EL (cell line): ENCODE measurements at places on chromosomes 5 and 9.

GRCh38 chr9:78707481-78707991 is 410.6 kb downstream of the PSAT1 start:
- DNase-seq: peak; percentile 87

DNA sequence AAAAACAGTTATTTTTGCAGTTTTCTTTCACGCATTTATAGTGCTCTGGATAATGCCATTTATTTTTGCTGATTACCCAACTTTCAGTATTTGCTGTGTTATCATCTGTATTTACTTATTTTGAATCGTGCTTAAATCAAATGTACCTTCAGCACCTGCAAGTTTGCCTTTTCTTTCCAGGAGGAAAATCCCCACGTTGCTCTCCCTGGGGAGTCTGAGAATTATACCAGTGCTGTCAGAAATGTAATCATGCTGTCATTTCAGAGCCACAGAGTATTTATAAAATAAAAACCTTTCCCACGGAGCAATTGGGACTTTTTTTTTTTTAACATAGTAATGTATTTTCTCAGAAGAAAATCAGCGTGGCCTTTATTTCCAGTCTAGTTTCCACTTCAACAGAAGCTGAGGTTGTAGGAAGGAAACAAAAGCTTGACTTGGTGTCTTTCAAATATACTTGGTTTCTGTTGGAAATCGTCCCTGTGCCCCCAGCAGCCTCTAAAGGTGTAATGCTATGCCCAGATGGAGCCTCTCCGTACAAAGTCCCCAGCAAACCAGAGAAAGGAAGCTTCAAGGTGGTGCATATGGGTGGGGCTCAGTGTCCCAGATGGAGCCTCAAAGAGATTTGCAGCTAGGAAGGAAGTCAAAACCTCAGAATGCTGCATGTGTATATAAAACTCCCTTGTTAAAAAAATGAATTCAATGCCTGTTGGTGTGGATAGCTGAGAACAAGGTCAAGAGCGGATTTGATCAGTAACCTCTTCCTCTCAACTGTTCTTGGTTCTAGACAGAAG is 2.1 kb downstream of the GPR150 start:
- no peak for DNase-seq

- DNase-seq: no peak
These were observed 13.3 kb downstream of the ZNF131 start for GRCh38 chr5:43134019-43134418.

GRCh38 chr5:58087123-58087522 is 372.8 kb downstream of the PLK2 start:
- no peak for DNase-seq

DNA sequence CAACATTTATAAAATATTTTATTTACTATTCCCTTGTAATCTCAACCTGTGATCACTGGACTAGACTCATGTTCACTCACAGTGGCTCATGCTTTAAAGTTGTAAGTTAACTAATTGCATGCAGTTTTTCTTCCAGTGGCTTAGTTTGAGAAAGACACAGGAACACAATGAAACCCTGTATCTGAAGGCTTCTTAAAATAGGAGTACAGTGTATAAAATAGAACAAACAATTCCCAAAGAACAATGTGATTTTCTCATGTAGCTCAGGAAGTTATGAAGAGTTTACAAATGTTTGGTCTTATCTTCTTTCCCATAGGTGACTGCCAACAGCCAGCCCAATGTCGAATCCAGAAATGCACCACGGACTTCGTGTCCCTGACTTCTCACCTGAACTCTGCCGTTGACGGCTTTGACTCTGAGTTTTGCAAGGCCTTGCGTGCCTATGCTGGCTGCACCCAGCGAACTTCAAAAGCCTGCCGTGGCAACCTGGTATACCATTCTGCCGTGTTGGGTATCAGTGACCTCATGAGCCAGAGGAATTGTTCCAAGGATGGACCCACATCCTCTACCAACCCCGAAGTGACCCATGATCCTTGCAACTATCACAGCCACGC is 5.9 kb downstream of the RGMB start:
- peak; percentile 15 for DNase-seq

DNA sequence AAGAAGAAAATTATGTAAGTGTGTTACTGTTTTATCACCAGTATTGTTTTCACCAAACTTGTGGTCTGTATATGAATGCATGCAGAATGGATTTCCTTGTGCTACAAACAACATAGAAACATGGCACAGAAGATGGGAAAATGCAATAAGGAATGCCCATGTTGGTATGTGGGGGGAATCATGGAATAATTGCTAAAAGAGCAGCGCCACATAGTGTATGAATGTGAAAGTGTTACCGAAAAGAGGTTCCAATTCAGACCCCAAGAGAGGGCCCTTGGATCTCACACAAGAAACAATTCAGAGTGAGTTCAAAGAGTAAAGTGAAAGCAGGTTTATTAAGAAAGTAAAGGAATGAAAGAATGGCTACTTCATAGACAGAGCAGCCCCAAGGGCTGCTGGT is 26.4 kb upstream of the TYRP1 start:
- DNase-seq: peak; percentile 11

- peak; percentile 56 for DNase-seq
These were observed 6.3 kb downstream of the SLC35D2 start for GRCh38 chr9:96376891-96377874.

DNA sequence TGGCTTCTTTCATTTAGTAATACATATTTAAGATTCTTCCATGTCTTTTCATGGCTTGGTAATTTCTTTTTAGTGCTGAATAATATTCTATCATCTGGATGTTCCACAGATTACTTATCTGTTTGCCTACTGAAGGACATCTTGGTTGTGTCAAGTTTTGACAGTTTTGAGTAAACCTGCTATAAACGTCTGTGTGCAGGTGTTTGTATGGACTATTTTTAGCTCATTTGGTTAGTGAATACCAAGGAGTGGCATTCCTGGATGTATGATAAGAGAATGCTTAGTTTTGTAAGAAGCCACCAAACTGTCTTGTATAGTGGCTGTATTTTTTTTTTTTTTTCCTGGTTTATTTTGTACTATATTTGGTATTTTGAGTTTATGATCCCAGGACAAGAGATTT is 38.4 kb downstream of the PRRC1 start:
- DNase-seq: no peak

DNA sequence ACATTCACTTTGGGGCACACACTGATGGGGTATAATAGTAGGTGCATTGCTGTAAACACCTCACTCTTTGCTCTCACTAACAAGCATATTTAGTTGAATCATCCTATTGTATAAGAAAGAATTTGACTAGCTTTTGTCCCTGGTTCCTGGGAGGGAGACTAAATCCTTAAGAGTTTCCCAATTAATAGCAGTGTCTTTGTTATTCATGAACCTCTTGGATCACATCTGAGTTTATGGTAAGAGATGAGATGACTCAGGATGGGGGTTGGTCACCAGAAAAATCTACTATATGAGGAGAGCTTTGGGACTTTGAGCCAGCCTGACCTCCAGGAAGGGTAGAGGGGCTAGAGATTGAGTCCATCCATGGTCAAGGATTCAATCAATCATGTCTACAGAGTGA is 56.8 kb downstream of the PUM3 start:
- peak; percentile 52 for DNase-seq
